ENCODE measurements at places on chromosomes 6 and 20.
A peak's percentile ranks its signal among the peaks of the same experiment; 100 is the strongest.

GRCh38 chr20:3461211-3461771 lies 9.5 kb upstream of the ATRN start:
- DNase-seq: no peak

DNA sequence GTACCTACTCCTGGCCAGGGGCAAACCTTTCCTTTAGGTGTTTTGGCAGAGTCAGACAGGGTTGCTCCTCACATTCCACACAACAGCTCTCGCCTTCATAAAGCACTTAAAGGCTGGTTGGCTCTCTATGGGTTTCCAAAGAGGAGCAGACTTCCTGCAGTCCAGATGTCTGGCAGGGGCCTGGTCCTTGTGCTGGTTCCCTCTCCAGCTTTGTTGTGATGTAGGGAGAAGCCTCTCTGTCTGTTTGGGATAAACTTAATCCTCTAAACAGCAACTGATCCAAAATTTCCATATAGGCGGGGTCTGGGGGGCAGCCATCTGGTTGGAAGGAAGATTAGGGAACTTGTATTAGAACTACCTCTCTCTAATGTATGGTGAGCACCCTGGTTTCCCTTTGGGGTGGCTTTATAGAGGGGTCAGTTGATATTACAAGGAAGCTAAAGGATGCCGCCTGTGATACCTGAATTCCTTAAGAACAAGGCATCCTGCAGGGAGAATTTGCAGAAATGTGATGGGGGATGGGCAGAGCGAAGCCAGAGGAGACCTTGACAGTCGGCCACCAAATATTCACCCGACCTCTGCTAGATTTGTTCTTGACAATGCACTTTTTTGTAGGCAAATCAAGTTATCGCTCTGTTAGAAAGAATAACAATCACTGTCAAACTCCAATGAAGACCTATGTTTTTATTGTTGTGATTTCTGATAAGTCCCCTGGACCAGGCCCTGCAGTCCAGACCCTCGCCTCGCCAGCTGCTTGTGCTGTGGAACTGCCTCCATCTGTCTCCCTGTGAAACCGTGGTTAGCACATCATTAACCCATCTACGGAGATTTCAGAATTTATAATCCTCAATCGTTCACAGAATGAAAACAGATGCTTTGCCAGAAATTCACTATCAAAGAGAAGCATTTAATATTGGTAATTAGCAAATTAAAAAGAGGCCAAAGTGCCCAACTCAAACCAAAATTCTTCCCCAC lies 94.0 kb upstream of the RALGAPA2 start:
- no peak for DNase-seq

DNA sequence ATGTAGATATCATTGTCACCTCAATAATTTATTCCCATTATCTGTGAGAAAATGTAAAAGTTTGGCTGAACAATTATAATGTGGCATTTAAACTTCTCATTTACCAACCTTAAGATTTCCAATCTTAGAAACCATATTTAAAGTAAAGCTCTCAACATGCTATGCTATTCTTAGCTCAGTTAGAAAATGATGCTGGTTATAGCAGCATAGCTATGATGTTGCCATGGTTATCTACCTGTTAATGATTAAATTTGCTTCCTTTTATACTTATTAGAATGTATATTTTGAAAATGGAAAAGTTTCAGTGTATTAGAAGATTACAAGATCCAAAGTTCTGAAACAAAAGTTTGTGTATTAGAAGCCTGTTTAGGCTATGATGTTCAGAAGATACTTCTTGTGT lies 110.1 kb downstream of the GPR63 start:
- DNase-seq: no peak

DNA sequence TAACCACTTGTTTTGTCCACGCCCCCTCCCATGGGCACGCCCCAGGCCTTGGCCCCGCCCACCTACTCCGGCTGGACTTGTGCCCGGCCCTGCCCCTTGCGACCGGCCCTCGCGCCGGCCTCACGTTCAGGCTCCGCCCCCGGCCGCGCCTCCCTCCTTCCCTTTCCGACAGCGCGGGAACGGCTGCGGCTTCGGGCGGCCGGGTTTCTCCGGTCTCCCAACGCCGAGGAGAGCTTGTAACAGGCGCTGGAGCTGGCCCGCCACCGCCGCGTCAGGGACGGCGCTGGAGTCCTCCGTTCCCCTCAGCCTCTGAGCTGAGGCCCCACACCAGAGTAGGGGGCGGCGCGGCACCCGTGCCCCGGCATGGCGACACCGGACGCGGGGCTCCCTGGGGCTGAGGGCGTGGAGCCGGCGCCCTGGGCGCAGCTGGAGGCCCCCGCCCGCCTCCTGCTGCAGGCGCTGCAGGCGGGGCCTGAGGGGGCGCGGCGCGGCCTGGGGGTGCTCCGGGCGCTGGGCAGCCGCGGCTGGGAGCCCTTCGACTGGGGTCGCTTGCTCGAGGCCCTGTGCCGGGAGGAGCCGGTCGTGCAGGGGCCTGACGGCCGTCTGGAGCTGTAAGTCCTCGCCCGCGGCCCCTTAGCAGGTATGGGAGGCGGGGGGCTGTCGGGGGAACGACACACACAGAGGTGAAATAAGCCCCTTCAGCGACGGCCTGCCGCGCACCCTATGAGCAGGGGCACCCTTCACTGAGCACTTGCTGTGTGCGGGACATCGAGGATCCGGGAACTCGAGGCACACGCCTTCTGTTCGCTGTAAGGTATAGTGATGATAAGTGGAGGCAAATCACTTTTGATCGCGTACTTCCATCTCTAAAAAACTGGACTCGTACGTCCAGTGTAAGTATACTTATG lies at the start of gene FANCE:
Gene FANCE (plus strand): TSS at position 156 of the 908 bp plus-strand sequence. CDS start 208 bp downstream, at position 364.
- peak; percentile 92 for DNase-seq

- DNase-seq: no peak
These were observed at the start of gene SLC22A3 for GRCh38 chr6:160348223-160349019. TSS of gene SLC22A3 (plus strand) at chr6:160348378. CDS start at chr6:160348420, 42 bp downstream.

DNA sequence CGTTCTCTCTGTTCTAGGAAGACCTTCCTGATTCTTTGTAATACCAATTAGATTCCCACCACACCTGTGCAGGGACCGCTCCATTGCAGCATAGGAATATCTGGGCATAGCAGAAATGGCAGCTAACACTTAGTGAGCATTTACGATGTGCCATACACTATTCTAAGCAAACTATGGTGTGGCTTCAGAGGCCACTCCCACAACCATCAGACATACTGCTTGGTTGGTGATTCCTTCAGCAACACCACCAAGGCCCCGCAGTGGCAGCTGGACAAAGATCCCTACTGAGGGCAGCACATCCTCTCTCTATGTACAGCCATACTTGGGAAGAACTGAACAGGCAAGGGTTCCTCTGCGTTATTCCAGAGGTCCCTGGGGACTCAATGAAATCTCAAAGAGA lies 6.2 kb downstream of the KCNK5 start:
- no peak for DNase-seq

GRCh38 chr6:20126102-20126752 lies 86.0 kb downstream of the MBOAT1 start:
- DNase-seq: no peak

DNA sequence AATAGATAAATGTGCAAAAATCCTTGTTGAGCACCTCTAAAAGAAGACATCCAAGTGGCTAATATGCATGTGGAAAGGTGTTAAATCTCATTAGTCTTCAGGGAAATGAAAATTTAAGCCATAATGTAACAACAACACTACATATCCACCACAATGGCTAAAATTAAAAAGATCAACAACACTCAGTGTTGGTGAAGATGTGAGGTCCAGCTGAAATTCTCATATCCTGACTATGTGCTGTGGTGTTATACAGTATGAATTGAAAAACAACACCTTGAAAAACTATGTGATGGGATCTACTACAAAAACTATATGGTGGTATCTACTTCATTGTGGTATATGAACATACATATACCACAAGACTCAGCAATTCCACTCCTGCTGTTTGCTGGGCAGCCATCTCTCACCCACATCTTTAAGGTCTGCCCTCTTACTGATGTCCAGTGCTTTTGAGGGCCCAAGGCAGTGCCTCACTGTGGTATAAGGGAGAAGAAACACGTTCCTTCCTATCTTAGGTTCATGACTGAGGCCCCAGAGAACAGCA lies 146.4 kb downstream of the CD83 start:
- DNase-seq: no peak
